ENCODE measurements at places on chromosomes 4 and X.

- no peaks in the 10 kb centered on the region for H3K27me3 ChIP-seq
- H3K36me3 ChIP-seq, result no peaks in the 10 kb centered on the region
- H3K4me1 ChIP-seq, result no peaks in the 10 kb centered on the region
- no peak for DNase-seq
- no peak overlapping the region for H3K4me3 ChIP-seq
- H3K27ac ChIP-seq, result no peak overlapping the region
Observed at GRCh38 chrX:123920105-123920785, 41.3 kb upstream of the STAG2 start.

DNA sequence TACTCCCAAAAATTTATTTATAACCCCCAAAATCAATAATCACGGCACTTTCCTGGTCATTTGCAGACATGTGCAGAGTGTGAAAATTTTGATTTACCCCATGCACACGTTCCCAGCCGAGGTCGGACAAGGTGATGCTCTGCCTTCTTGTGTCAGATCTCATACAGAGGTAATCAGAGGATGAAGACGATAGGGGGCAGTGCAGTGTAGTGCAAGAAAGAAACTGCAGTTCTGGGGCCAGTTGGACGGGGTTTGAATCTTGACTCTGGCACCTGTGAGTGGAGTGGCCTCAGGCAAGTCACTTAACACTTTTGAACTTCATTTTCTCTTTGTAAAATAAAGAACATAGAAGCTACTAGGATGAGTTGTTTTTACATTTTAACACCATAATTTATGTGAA lies 88.4 kb downstream of the FRMPD3 start:
- H3K36me3 ChIP-seq, result no peaks in the 10 kb centered on the region
- no peaks in the 10 kb centered on the region for H3K4me1 ChIP-seq
- peaks cover 22% of the 10 kb centered on the region for H3K27me3 ChIP-seq

GRCh38 chrX:39477031-39477761 lies 620.6 kb downstream of the BCOR start:
- peaks cover 47% of the 10 kb centered on the region for H3K27me3 ChIP-seq
- H3K4me3 ChIP-seq, result no peak overlapping the region
- H3K36me3 ChIP-seq, result no peaks in the 10 kb centered on the region
- H3K27ac ChIP-seq, result peak overlapping the region; percentile 74

GRCh38 chrX:86002076-86002896 lies 45.1 kb downstream of the CHM start:
- no peaks in the 10 kb centered on the region for H3K4me1 ChIP-seq
- H3K27me3 ChIP-seq, result no peaks in the 10 kb centered on the region
- H3K4me3 ChIP-seq, result no peak overlapping the region
- no peak for DNase-seq

DNA sequence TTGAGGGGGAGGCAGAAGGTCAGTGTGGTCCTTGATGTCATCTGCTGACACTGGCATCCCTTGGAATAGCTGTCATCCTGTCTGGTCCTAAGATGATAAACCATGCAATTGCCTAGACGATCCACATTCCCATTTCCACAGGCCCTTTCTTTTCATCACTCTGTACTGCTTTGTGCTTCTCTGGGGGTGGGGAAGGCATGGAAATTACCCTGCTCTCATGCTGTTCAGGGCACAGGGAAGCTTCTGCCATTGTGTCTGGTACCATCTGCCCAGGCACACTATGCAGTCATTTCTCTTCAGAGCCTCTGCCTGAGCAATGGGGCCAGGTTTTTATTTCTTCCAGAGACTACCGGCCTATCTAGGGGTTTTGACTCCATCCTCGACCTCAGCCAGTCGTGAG lies 49.7 kb upstream of the ELOVL6 start:
- no peak for DNase-seq
- H3K4me3 ChIP-seq, result no peak overlapping the region
- no peaks in the 10 kb centered on the region for H3K4me1 ChIP-seq
- no peaks in the 10 kb centered on the region for H3K27me3 ChIP-seq
- no peaks in the 10 kb centered on the region for H3K36me3 ChIP-seq

DNA sequence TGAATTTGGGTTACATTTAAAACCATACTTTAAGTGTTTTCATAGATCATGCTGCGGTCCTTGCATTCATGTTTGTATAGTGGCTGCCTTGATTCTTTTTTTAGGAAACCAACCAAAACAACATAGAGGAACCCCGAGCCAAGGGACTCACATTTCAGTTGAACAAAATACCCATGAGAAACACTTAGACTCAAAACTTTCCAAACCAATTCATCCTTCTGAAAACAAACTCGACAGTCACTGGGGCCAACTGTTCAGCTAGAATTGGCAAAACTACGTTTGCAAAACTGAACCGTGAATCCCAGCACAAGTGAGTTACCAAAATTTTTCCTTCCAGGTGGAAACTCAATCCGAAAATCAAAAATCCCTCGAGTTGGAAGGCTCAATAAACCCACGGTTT lies 1.4 kb downstream of the ADGRA3 start:
- peak overlapping the region; percentile 87 for H3K27ac ChIP-seq
- peak; percentile 70 for DNase-seq
- no peaks in the 10 kb centered on the region for H3K27me3 ChIP-seq

DNA sequence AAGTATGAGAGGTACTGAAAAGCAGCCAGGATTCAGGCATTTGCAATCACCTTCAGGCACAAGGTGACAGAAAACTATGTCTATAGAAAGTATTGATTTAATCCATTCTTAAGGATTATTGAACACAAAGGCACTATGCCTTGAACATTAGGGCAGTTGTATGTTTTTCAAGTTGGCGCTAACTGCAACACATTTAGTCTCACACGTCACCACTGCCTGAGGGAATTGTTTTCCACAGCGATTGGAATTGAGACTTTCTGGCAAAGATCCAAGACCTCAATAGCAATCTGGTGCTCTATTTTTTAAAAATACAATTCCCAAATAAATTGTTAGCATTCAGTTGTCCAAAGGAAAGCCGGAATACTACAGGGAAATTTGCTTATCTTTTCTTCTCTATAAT lies 52.7 kb upstream of the FTHL17 start:
- peaks cover 2% of the 10 kb centered on the region for H3K4me1 ChIP-seq
- peak overlapping the region; percentile 7 for H3K27ac ChIP-seq
- H3K27me3 ChIP-seq, result no peaks in the 10 kb centered on the region
- H3K4me3 ChIP-seq, result no peak overlapping the region
- DNase-seq, result peak; percentile 49
- peaks cover 2% of the 10 kb centered on the region for H3K36me3 ChIP-seq

DNA sequence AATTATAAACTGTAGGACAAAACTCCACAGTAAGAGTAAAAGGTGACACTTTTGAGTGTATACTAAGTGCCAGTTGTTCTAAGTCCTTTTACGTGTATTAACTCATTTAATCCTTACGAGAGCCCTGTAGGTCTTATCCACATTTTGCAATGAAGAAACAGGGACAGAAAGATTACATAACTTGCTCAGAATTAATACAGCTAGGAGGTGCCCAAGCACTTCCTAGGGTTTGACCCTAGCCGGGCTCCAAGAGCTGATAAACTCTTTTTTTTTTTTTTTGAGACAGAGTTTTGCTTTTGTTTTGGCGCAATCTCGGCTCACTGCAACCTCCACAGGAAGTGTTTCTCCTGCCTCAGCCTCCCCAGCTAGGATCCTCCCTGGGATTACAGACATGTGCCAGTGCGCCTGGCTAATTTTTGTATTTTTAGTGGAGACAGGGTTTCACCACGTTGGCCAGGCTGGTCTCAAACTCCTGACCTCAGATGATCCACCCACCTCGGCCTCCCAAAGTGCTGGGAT lies 110.4 kb downstream of the UBE2K start:
- no peak for DNase-seq
- no peaks in the 10 kb centered on the region for H3K4me1 ChIP-seq
- no peak overlapping the region for H3K27ac ChIP-seq
- H3K27me3 ChIP-seq, result no peaks in the 10 kb centered on the region
- H3K36me3 ChIP-seq, result no peaks in the 10 kb centered on the region

DNA sequence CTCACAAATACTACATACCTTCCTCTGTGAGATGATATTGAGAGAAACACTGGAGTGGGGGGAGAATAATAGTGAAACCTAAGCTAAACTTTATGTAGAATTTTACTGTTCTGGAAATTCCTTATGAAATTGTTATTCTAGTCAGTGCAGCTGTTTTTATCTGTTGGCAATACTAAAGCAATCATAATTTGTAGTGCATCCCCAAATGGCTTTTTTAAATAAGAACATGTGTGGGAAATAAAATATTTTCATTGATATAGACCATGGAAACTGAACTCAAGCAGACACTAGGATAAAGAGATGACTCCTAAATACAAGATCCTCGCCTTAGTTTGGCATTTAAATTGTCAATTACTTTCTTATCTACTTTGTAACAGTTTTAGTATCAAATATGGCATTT lies 51.1 kb downstream of the SEC24D start:
- H3K27ac ChIP-seq, result no peak overlapping the region
- DNase-seq, result peak; percentile 76
- no peaks in the 10 kb centered on the region for H3K27me3 ChIP-seq
- no peak overlapping the region for H3K4me3 ChIP-seq

- DNase-seq, result no peak
- H3K36me3 ChIP-seq, result no peaks in the 10 kb centered on the region
- no peaks in the 10 kb centered on the region for H3K4me1 ChIP-seq
- no peaks in the 10 kb centered on the region for H3K27me3 ChIP-seq
- no peak overlapping the region for H3K4me3 ChIP-seq
Observed at GRCh38 chr4:21890231-21890630, 58.3 kb downstream of the KCNIP4 start.

DNA sequence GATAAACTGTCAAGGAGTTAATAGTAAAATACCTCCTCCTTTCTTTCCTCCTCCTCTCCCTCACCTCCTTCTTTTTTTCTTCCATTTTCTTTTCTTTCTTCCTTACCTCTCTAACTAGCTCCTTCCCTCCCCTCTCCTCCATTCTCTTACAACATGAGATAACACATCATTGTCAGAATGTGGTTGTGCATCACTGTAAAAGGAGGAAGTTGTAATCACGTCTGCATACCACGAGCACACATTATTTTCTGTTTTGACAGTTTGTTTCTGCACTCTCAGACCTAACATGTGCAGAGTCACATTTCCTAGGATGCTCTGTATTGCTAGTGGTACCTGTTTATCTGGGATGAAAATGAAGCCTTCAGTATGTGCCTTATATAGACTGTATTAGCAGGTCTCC lies 9.1 kb downstream of the SLIT2 start:
- no peak overlapping the region for H3K27ac ChIP-seq
- H3K27me3 ChIP-seq, result no peaks in the 10 kb centered on the region
- DNase-seq, result no peak
- H3K36me3 ChIP-seq, result no peaks in the 10 kb centered on the region
- no peak overlapping the region for H3K4me3 ChIP-seq

GRCh38 chr4:75724867-75725724 lies 719 bp downstream of the USO1 start:
- DNase-seq, result peak; percentile 93
- peak overlapping the region; percentile 100 for H3K4me3 ChIP-seq
- no peaks in the 10 kb centered on the region for H3K27me3 ChIP-seq
- no peaks in the 10 kb centered on the region for H3K36me3 ChIP-seq

DNA sequence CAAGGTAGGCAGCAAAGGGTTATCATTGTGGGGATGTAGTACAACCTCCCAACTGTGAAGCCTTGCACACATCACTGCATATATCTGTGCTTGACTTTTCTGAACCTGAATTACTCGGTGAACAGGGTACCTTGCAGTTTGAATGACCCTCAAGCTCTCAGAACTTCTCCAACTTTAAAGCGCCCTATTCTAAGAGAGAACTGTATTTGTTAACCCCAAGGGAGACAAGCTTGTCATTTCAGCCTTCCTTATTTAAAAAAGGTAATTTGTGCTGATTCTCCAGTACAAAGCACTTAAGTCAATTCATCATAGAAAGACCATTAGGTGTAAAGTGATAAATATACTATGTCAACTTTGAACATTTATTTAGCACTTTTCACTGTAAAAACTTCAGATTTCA lies 122.0 kb upstream of the STS start:
- no peak overlapping the region for H3K27ac ChIP-seq
- DNase-seq, result no peak
- no peak overlapping the region for H3K4me3 ChIP-seq

DNA sequence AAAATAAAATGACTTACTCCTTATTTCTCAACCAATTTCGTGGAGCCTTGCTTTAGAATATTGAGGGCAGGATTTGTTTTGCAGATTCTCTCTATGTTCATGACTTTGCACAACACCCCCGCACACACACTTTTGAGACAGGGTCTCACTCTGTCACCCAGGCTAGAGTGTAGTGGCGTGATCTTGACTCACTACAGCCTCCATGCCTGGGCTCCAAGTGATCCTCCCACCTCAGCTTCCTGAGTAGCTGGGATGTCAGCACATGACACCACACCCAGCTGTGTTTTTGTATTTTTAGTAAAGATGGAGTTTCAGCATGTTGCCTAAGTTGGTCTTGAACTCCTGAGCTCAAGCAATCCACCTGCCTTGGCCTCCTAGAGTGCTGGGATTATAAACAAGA lies 12.0 kb downstream of the CT47C1 start:
- H3K27ac ChIP-seq, result no peak overlapping the region
- H3K4me3 ChIP-seq, result no peak overlapping the region
- DNase-seq, result no peak
- peaks cover 12% of the 10 kb centered on the region for H3K4me1 ChIP-seq
- no peaks in the 10 kb centered on the region for H3K36me3 ChIP-seq

GRCh38 chr4:13611283-13611842 lies 16.2 kb downstream of the BOD1L1 start:
- H3K27ac ChIP-seq, result no peak overlapping the region
- H3K36me3 ChIP-seq, result peaks cover 31% of the 10 kb centered on the region
- no peak overlapping the region for H3K4me3 ChIP-seq
- no peaks in the 10 kb centered on the region for H3K27me3 ChIP-seq
- no peak for DNase-seq

- H3K4me1 ChIP-seq, result no peaks in the 10 kb centered on the region
- H3K27ac ChIP-seq, result no peak overlapping the region
- no peak overlapping the region for H3K4me3 ChIP-seq
Observed at GRCh38 chr4:89800527-89801103, 36.3 kb downstream of the SNCA start.

DNA sequence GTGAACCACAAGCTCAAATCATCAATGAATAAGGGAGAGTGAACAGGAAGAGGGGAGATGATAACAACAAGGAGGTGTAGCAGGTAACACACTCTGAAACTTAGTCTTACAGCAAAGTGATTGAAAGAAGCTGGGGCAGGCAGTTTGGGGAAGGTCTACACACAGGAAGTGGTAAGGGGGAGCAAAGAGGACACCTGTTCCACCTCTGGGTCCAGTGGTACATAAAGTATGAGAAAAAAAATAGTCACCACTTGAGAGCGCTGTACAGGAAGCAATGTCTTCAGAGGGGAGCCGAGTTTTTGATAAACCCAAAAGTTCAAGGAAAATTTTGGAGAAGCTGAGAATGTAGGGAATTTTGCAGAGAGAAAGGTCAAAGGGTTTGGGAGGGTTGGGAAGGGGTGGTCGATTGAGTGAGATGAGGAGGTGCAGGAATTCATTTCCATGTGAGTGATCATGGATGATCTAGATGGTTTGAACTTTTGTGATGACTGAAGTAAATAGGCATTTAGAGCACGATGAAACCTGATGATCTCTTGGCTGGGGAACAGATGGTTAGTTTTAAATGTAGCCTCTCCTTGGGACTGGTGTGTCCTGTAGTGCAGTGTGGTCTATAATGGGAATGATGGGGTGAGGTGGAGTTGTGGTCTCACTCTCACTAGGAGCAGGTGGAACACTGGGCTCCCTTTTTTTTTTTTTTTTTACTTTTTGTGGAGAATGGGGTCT lies 142.0 kb downstream of the RBMX2 start:
- H3K4me3 ChIP-seq, result no peak overlapping the region
- H3K27me3 ChIP-seq, result peaks cover 17% of the 10 kb centered on the region
- H3K36me3 ChIP-seq, result no peaks in the 10 kb centered on the region
- peaks cover 2% of the 10 kb centered on the region for H3K4me1 ChIP-seq
- peak; percentile 15 for DNase-seq

Data from muscle of leg (tissue), 16 donors.